Activated T-cell treated with anti-CD3 and anti-CD28 coated beads, Interleukin-2, amount 50 U/mL, for 72 hours (primary cell): ENCODE measurements at places on chromosomes 4 and X.
A peak's percentile ranks its signal among the peaks of the same experiment; 100 is the strongest.

DNA sequence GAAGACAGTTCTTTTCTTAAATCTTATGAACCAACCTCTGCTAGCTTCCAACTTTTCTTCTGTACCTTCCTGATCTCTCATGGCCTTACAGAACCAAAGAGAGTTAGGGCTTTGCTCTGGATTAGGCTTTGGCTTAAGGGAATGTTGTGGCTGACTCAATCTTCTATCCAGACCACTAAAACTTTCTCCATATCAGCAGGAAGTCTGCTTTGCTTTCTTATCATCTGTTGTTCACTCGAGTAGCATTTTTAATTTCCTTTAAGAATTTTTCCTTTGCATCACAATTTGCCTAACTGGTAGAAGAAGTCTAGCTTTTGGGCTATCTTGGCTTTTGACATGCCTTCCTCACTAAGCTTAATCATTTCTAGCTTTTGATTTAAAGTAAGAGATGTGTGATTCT lies 167.0 kb downstream of the TBCK start:
- H3K4me1 ChIP-seq = no peaks in the 10 kb centered on the region
- no peak overlapping the region for H3K4me3 ChIP-seq
- no peak overlapping the region for H3K27ac ChIP-seq
- no peaks in the 10 kb centered on the region for H3K27me3 ChIP-seq

GRCh38 chrX:84182516-84182915 lies 5.5 kb downstream of the RPS6KA6 start:
- H3K4me1 ChIP-seq = no peaks in the 10 kb centered on the region
- H3K27ac ChIP-seq = no peak overlapping the region
- DNase-seq = no peak

DNA sequence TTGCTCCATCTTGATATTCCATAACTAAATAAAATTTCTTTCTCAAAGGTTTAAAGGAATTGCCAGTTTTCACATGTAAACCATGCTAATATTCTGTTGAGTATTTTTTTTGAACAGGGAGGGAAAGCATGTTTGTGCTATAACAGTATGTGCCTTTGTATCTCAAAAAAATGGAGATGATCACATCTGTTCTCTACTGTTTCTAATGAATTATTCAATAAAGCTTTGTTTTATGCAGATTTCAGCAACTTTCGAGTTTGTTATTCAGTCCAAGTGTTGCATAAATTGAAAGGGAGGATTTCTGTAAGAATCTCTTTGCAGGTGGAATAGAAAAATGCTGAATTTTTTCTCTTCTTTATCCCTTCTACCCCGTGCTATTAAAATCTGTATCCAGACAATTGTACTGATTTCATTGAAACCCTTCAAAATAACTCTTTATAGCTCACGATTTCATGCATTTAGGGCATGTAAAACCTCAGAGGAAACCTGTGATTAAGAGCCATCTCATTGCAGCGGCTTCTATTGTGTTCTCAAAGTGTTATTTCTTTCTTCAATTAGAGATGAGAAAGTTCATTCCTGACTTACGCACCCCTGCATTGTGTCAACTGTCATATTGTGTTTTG lies 42.1 kb downstream of the NEIL3 start:
- H3K27me3 ChIP-seq = no peaks in the 10 kb centered on the region
- H3K27ac ChIP-seq = no peak overlapping the region
- no peaks in the 10 kb centered on the region for H3K4me1 ChIP-seq
- no peak for DNase-seq
- peaks cover 3% of the 10 kb centered on the region for H3K36me3 ChIP-seq

DNA sequence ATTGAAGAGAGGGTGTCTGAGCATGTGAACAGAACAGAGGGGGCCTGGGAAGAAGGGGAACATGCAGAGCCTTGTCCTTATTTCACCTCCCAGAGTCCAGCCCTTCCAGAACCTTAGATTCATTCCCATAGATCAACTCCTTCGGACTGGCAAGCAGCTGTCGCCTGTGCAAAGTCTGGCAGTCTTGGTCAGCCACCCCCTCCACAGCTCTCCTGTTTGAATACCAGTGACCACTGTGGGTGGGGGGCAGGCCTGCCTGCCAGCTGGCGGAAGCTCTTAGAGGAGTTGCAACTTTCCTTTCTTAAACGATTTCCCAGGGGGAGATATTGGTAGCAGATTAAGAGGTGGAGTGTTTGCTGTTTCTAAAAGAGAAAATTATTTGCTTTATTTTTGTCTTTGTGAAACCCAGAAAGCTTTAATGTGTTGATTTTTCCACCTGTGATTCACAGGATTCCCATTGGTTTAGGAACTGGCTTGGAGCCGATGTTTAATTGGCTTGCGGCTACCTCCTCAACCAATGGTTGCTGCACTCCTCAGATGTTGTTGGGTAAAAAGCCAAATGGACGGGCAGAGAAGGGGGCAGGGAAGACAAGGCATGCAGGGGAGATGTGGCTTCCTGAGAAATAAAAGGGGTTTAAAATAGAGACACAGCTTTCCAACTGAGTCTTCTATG lies 62.2 kb upstream of the PRPS1 start:
- H3K27ac ChIP-seq = no peak overlapping the region
- H3K27me3 ChIP-seq = peaks cover 70% of the 10 kb centered on the region
- no peak overlapping the region for H3K4me3 ChIP-seq
- no peaks in the 10 kb centered on the region for H3K4me1 ChIP-seq

- no peak overlapping the region for H3K4me3 ChIP-seq
- no peak overlapping the region for H3K27ac ChIP-seq
- no peaks in the 10 kb centered on the region for H3K36me3 ChIP-seq
- peak; percentile 40 for DNase-seq
Observed at GRCh38 chr4:95165926-95166524, 382.7 kb downstream of the UNC5C start.

GRCh38 chr4:188328966-188329365 lies 189.7 kb downstream of the TRIML1 start:
- no peaks in the 10 kb centered on the region for H3K27me3 ChIP-seq
- DNase-seq = no peak
- H3K4me3 ChIP-seq = no peak overlapping the region
- no peak overlapping the region for H3K27ac ChIP-seq
- H3K36me3 ChIP-seq = no peaks in the 10 kb centered on the region

- DNase-seq = no peak
- no peak overlapping the region for H3K27ac ChIP-seq
- H3K36me3 ChIP-seq = no peaks in the 10 kb centered on the region
- H3K4me3 ChIP-seq = no peak overlapping the region
- no peaks in the 10 kb centered on the region for H3K27me3 ChIP-seq
Observed at GRCh38 chrX:29172880-29173279, 585.6 kb downstream of the IL1RAPL1 start.

- H3K27ac ChIP-seq = no peak overlapping the region
- H3K36me3 ChIP-seq = no peaks in the 10 kb centered on the region
- no peaks in the 10 kb centered on the region for H3K27me3 ChIP-seq
Observed at GRCh38 chr4:56112377-56112776, 163.6 kb downstream of the CEP135 start.

- no peaks in the 10 kb centered on the region for H3K4me1 ChIP-seq
- no peak overlapping the region for H3K4me3 ChIP-seq
- H3K36me3 ChIP-seq = no peaks in the 10 kb centered on the region
- peaks cover 5% of the 10 kb centered on the region for H3K27me3 ChIP-seq
- H3K27ac ChIP-seq = no peak overlapping the region
Observed at GRCh38 chr4:47372561-47372960, 90.9 kb downstream of the COMMD8 start.

- H3K27me3 ChIP-seq = peaks cover 29% of the 10 kb centered on the region
- no peak overlapping the region for H3K27ac ChIP-seq
- no peak overlapping the region for H3K4me3 ChIP-seq
Observed at GRCh38 chr4:146027761-146028160, 89.1 kb upstream of the ZNF827 start.

GRCh38 chr4:77994194-77994721 lies 62.9 kb upstream of the FRAS1 start:
- H3K4me1 ChIP-seq = no peaks in the 10 kb centered on the region
- H3K27ac ChIP-seq = no peak overlapping the region
- peaks cover 39% of the 10 kb centered on the region for H3K27me3 ChIP-seq
- H3K4me3 ChIP-seq = no peak overlapping the region
- DNase-seq = no peak

DNA sequence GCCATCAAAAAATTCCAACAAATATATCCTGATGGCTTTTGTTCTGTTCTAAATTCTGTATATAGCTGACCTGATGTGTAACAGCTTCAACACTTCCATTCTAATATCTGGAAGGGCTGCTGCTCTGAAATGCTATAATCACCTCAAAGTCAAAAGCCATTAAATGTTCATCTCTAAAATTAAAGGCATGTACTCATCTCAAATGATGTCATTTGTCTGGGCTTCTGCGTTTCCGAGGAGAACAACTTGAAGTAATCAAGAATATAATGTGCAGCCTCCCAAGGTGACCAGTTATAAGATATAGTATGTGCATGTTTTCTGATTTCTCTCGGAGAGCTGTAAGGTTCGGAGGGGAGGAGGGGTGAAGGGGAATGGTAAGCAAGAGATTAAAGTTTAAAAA lies 237.6 kb downstream of the SCFD2 start:
- no peaks in the 10 kb centered on the region for H3K27me3 ChIP-seq
- no peak for DNase-seq
- no peak overlapping the region for H3K27ac ChIP-seq

DNA sequence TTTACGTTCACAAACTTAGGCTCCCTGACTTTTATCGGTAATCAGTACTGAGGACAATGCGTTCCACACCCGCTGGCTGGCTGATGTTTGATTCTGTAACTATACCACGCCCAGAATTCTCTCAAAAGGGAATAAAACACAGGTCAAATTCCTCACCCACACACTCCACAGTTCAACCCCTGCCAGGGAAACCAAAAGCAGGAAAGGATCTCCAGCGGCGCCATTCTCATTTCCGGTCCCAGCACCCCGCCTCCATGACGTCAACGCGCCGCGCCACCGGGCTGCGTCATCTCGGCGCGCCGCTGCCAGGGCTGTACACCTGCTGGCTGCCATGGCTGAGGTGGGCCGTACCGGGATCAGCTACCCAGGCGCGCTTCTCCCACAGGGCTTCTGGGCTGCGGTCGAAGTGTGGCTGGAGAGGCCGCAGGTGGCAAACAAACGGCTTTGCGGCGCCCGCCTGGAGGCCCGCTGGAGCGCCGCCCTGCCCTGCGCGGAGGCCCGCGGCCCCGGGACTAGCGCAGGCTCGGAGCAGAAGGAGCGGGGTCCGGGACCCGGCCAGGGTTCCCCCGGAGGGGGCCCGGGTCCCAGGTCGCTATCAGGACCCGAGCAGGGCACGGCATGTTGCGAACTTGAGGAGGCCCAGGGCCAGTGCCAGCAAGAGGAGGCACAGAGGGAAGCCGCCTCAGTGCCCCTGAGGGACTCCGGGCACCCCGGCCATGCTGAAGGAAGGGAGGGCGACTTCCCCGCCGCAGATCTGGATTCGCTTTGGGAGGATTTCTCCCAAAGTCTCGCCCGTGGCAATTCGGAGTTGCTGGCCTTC lies at the start of the genes ACOX3 and TRMT44:
ACOX3 (minus strand) TSS at position 232 of the 820 bp plus-strand sequence. CDS start 24,202 bp downstream, outside the sequence.
TRMT44 (plus strand) TSS at position 286 of the 820 bp plus-strand sequence; CDS start at position 332, 46 bp downstream.
- peak; percentile 99 for DNase-seq
- peak within 1 kb of the TSS; percentile 97 for H3K27ac ChIP-seq
- peak within 1 kb of the TSS; percentile 93 for H3K4me3 ChIP-seq
- H3K4me1 ChIP-seq = peaks cover 87% of the 10 kb centered on the region
- no peaks in the 10 kb centered on the region for H3K27me3 ChIP-seq
- H3K36me3 ChIP-seq = peaks cover 8% of the 10 kb centered on the region

GRCh38 chrX:70313503-70313902 lies 23.6 kb downstream of the KIF4A start:
- H3K36me3 ChIP-seq = peaks cover 6% of the 10 kb centered on the region
- H3K4me3 ChIP-seq = no peak overlapping the region
- no peak for DNase-seq
- H3K4me1 ChIP-seq = no peaks in the 10 kb centered on the region
- no peaks in the 10 kb centered on the region for H3K27me3 ChIP-seq
- no peak overlapping the region for H3K27ac ChIP-seq

- DNase-seq = no peak
- H3K27ac ChIP-seq = peak overlapping the region; percentile 99
- H3K4me3 ChIP-seq = peak overlapping the region; percentile 90
- H3K4me1 ChIP-seq = peaks cover 18% of the 10 kb centered on the region
- H3K27me3 ChIP-seq = no peaks in the 10 kb centered on the region
Observed at GRCh38 chr4:25330335-25330734, 17.8 kb downstream of the ZCCHC4 start.

DNA sequence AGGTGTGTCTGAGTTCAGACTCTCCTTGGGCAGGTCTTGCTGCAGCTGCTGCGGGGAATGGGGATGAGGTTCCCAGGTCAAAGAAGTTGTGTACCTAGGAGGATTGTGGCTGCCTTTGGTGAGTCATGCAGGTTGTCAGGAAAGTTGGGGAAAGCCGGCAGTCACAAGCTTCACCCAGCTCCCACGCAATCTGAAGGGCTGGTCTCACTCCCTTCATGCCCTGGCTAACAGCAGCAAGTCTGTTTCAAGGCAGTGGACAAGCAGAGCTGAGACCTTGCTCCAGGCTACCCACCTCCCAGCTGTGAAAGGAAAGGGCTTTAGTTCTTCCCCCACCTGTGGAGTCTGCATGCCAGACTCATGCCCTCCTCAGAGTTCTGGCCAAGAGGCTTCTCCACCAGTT lies 287.2 kb downstream of the DTHD1 start:
- no peaks in the 10 kb centered on the region for H3K36me3 ChIP-seq
- no peak overlapping the region for H3K27ac ChIP-seq
- H3K4me1 ChIP-seq = no peaks in the 10 kb centered on the region
- H3K27me3 ChIP-seq = no peaks in the 10 kb centered on the region
- DNase-seq = no peak

DNA sequence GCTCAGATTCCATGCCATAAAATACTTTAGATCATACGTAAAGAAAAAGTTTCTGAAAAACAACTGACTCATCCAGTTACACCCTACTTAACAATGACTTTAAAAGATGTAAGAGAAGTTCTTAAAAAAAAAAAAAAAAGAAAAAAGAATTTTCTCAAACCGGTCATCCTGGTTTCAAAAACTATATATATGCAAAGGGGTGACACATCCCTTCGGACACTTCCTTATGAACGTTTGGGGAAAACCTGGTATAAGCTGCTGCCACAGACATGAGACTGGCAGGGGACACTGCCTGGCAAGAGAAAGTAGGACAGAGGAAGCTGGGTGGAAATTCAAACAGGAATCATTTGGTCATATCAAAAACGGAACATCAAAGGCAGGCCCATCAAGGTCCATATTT lies 81.2 kb upstream of the PRSS48 start:
- DNase-seq = no peak
- no peak overlapping the region for H3K4me3 ChIP-seq
- no peak overlapping the region for H3K27ac ChIP-seq
- H3K4me1 ChIP-seq = peaks cover 4% of the 10 kb centered on the region
- no peaks in the 10 kb centered on the region for H3K36me3 ChIP-seq

DNA sequence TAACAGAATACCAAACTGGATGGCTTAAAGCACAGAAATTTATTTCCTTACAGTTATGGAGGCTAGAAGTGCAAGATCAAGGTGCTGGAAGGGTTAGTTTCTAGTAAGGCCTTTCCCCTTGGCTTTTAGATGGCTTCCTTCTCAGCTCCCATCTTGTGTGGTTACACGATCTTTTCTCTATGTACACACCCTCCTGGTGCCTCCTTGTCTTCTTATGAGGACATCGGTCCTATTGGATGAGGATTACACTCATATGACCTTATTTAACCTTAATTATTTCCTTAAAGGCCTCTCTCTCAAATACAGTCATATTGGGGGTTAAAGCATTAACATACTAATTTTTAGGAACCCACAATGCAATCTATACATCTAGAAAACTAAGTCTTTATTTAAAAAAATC lies 787.9 kb upstream of the GALNTL6 start:
- H3K27me3 ChIP-seq = no peaks in the 10 kb centered on the region
- no peak for DNase-seq
- no peaks in the 10 kb centered on the region for H3K36me3 ChIP-seq
- no peak overlapping the region for H3K27ac ChIP-seq
- H3K4me1 ChIP-seq = no peaks in the 10 kb centered on the region
